ENCODE measurements at places on chromosomes 5 and 9. TPM values are rescaled to one million over a fixed set of nuclear protein-coding genes. Genes with fewer than 3 reads are reported as not detected.
A peak's percentile ranks its signal among the peaks of the same experiment; 100 is the strongest.

DNA sequence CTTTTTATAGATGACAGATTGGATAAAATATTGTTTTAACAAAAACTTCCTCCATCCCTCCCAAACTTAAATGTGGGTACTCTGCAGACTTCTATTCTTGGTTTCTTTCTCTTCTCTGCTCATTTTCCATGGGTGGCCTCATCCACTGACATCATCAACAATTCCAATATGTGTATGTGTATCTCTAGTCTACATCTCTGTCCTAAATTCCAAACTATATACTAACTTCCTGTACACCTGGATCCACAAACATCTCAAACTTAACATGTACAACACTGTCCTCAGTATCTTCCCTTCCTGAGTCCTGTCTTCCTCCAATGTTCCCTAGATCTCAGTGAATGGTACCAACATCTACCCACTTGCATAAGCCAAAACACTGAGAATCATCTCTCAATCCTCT is 28.5 kb upstream of the CDK5RAP2 start:
- no peak for DNase-seq

DNA sequence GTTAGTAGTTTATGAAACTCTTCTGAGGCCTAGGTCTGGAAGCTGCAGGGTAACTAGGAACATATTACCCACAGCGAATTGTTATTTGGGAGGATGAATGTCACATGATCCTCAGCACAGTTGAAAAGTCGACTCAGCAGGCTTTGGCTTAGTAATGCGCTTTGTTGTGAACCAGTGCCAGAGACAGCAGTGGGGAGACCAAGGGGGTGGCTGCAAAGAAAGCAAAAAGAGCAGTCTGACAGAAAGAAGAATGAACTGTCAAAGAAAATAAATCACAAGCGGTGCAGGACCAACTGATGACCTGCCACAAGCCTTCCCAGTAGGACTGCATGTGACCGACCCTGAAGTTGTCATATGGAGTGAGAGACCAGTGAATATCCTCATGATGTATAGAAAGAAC is 170.0 kb downstream of the CCDC171 start:
- DNase-seq = no peak

The SUSD1 gene
- 37.4 TPM for total RNA-seq

GRCh38 chr5:107951309-107951708 is 280.6 kb upstream of the EFNA5 start:
- DNase-seq = no peak

DNA sequence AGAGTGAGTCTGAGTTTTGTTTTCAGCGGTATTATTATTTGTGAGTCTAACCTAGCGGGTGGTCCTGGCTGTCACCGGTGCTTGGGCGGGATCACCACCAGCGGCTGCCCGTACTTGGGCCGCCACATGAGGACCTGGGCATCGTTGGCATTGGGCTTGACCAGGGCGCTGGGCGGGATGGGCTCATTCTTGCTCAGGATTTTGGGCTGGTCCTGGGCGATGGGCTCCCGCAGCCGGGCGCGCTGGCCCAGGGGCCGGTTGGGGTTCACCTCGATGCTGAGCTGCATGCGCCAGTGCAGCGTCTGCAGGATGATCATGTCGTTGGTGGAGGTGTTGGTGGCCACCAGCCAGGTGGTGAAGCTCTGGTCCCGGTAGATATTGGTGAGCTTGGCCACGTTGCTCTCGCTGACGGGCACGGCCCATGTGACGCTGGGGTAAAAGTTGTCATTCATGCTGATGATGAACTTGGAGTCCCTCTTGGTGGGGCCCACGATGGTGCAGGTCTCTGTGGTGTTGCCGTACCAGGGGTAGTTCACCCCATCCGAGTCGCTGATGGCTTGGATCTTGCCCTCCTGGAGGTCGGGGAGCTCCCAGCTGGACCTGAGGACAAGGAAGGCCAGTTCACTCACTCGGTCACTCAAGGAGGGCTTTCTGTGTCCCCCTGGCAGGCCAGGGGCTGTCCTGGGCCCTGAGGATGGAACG is 15.4 kb downstream of the FAM78A start:
- no peak for DNase-seq

- DNase-seq = no peak
Measured at GRCh38 chr5:175555168-175555785, 76.9 kb downstream of the SFXN1 start.

The PRUNE2 gene
- total RNA-seq = 0.63 TPM

DNA sequence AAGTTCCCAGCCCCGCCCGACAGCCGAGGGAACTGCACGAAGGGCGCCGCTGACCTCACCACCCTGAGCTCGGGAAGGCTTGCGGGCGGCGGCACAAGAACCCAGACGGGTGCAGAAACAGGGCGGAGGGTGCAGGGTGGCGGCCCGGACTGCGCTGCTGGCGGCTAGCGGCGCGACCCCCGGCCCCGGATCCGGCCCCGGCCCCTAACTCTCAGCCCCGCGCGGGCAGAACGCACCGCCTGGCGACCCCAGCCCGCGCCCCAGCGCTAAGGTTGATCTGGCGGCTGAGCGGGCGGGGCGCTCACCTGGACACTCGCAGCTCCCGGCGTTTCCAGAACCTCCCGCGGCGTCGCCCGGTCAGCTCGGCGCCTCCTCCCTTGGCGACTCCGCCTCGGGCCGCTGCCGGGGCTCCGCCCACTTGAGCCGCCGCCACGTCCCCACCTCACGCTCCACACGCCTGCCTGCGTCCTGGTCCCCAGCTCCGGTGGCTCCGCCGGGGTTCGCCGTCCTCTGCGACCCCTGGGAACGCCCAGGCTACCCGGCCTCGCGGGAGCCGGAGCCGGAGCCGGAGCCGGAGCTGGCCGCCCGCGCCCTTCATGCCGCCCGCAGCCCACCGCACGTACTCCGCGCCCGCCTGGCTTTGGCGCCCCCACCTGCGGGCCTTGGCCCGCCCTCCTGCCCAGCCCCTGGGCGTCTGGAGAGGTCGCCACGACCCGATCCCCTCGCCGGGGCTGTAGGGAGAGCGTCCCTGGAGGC is at the start of gene P4HA2:
P4HA2 (minus strand) TSS at position 369 of the 756 bp plus-strand sequence. CDS start 9,227 bp downstream, outside the sequence.
- DNase-seq = no peak

The CTNND2 gene
- 0.12 TPM for total RNA-seq

The BHMT2 gene
- total RNA-seq = 3.8 TPM

GRCh38 chr5:58136406-58136805 is 323.5 kb downstream of the PLK2 start:
- DNase-seq = no peak

The PCDHA11 gene
- total RNA-seq = not detected

- no peak for DNase-seq
Measured at GRCh38 chr5:178998441-178998840, 3.3 kb upstream of the GRM6 start.

DNA sequence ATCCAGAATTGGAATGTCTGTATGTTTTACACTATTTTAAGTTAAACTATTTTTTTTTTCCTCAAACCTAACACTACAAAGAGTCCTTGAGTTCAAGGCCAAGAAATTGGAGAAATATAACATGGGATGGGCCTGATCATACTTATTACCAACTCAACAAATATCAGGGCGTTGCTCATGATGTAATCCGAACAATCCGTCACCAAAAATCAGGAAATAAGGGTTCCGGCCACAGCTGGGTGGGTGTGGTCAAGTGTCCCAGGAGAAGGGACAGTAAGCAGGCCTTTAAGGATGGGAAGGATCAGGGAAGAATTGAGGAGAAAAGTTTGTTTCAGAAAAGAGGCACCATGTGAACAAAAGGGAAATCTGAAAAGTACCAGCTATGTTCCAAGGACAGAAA is 29.8 kb downstream of the MED27 start:
- DNase-seq = no peak

GRCh38 chr9:109414125-109414785 is 83.9 kb downstream of the PTPN3 start:
- DNase-seq = no peak

- no peak for DNase-seq
Measured at GRCh38 chr9:72932619-72933018, 20.2 kb downstream of the ALDH1A1 start.

The WNT8A gene
- total RNA-seq = not detected

GRCh38 chr5:59725392-59725767 is 168.1 kb downstream of the PDE4D start:
- DNase-seq = no peak

The HEMGN gene
- not detected for total RNA-seq

The KCNV2 gene
- not detected for total RNA-seq

- no peak for DNase-seq
Measured at GRCh38 chr9:116632990-116633838, 53.9 kb upstream of the TRIM32 start.

- DNase-seq = no peak
Measured at GRCh38 chr5:35143841-35144240, 86.4 kb downstream of the PRLR start.

GRCh38 chr9:120872791-120873502 is 4.0 kb downstream of the PHF19 start:
- DNase-seq = no peak

DNA sequence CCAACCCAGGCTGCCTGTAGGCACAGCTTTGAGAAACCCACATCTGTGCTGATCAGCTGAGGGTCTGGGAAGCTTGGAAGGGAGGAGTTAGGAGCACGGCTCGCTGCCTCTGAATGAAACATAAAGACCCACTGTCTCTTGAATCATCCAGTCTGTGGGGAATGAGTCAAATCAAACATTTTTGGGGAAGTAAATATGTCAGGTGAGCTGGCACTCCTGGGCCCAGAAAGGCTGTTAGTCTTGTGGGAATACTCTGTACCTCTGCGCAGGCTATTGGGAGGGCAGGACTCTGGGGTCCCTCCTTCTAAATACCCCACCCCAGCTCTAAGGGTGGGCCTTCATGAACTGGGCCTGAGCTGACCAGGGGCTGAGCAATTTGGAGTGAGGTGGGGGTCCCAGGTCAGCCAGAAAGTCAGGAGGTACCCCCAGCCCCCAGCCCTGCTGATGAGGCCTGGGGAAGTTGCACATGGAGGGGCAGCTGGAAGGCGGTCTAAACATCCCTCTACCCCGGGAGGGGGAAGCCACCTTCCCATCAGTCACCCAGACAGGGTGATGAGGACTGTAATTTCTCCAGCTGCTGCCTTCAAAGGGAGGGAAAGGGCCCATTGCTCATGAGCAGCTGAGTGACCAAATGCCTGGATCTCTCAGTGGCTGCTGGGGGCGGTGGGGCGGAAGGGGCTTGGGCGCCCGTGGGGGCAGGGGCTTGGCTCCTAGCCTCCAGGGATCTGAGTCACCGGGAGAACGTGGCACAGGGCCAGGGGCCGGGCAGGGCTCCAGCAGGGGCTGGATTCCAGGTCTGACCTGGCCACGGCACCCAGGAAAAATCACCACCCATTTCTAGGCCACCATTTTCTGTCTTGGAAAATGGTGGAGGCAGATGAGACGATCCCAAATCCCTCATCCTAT is 10.8 kb downstream of the FIBCD1 start:
- DNase-seq = peak; percentile 49

DNA sequence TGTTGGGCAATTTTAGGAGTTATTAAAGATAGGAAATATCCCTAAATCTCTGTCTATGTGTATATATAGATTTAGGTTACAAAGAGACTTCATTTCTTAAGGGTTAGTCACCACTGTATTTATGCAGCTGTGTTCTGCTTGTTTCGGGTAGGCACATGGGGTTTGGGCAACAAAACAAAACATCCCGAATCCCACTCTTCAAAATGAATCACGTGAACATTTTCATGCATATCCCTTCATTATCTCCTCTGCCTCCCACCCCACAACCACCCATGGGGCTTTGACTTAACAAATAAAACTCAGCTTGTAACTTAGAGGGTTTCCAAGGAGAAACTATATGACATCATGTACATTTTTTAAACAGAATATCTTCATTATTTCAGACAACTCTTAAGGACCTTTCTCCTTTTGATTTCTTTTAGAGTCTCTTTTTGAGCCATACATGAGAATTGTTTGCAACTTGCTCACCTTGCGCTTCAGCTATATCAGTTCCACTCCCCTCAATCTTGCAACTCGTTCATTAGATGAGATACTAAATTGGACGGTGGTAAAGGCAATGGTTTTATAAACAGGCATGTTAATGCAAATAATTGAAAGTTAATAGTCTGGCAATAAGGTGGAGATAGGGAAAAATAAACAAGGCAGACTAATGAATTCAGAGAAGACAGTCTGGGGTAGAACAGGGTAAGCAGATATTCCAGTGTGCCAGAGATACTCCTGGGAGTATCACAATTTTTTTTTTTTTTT is 136.7 kb downstream of the CD180 start:
- DNase-seq = no peak

DNA sequence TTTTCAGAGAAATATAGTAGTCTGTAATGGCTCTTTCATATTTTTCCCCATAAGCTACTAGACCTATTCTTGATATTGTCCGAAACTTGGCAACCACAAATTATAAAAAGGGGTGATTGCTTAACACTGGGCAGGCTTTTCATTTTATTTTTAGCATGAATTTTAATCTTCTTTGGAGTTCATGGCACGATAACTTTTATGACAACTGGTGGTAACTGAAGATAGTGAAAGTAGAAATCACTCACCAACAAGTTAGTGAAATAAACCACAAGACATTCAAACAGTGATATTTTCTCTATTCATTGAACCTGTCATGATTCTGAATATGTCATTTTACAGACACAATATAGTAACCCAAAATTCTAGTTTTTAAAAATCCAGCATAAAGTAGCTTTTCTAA is 213.9 kb downstream of the PRDM9 start:
- no peak for DNase-seq

The PALM2AKAP2 gene
- 3.8 TPM for total RNA-seq

The PCDHGA3 gene
- total RNA-seq = 0.52 TPM

DNA sequence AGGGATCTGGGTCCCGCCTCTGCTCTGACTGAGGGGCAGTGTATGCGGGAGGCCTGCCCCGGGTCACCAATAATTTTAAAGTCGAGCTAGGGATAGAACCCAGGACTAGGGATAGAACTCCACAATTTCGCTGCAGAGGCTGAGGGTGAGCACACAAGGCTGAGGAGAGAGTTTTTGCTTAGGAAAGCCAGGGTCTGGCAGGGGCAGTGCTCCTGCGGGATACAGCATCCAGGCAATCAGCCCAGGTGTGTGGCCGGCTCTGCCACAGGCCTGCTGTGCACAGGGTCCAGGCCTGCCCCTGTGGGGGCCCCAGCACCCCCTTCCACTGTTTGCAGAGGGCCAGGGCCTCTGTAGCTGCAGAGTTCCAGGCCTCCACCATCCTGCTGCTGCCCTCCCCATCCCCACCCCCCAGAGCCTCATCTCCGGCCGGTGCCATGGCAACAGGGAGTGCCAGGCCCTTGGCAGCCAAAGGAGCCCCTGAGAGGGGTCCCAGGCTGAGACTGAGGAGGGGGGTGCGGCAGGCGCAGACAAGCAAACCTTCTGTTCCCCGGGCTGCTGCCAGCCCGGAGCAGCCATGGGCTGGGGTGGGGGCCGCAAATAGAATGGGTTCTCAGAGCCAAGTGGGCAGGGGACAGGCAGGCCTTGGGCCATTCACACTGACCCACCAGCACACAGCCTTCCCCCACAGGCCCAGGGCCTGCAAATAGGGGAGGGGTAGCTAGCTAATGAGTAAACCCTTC is 8.6 kb downstream of the PDGFRB start:
- no peak for DNase-seq

- DNase-seq = no peak
Measured at GRCh38 chr5:61919920-61920319, 386.1 kb upstream of the KIF2A start.

The KIF3A gene
- 5.4 TPM for total RNA-seq

The NFIB gene
- 2.4 TPM for total RNA-seq

The DTWD2 gene
- 8.8 TPM for total RNA-seq

GRCh38 chr5:149938279-149938678 is 6.3 kb downstream of the PDE6A start:
- peak; percentile 78 for DNase-seq

- no peak for DNase-seq
Measured at GRCh38 chr5:44242791-44243190, 146.4 kb downstream of the FGF10 start.

GRCh38 chr9:112867275-112867991 is 23.2 kb downstream of the SLC46A2 start:
- DNase-seq = peak; percentile 88

- DNase-seq = no peak
Measured at GRCh38 chr9:123478967-123479602, 123.1 kb downstream of the CRB2 start.

GRCh38 chr9:74412236-74412979 is 84.7 kb upstream of the RORB start:
- no peak for DNase-seq
